MM.1S (cell line): ENCODE measurements at places on chromosomes 1 and 21.

DNA sequence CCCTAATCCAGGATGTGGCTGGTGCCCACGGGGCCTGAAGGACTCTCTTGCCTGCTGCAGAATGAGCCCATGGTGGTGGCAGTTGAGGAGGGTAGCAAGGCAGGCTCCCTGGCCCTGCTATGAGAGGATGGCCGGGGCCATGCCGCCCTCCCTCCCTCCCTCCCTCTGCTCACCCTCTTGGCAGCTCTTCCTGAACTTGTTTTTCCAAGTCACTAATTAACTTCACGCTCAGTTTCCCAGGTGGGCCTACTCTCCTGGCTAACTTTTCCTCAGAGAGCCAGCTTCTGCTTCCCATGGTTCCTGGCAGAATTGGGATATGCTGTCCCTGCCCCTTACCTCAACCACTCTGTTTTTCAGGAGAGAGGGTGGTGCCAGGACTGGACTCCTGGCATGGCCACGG, 10.2 kb downstream of the KCNC4 start:
- DNase-seq = no peak

- DNase-seq = no peak
Observed at GRCh38 chr1:207140536-207140935, 36.5 kb downstream of the C4BPA start.

- DNase-seq = no peak
Observed at GRCh38 chr1:3807769-3808168, 11.5 kb upstream of the LRRC47 start.

DNA sequence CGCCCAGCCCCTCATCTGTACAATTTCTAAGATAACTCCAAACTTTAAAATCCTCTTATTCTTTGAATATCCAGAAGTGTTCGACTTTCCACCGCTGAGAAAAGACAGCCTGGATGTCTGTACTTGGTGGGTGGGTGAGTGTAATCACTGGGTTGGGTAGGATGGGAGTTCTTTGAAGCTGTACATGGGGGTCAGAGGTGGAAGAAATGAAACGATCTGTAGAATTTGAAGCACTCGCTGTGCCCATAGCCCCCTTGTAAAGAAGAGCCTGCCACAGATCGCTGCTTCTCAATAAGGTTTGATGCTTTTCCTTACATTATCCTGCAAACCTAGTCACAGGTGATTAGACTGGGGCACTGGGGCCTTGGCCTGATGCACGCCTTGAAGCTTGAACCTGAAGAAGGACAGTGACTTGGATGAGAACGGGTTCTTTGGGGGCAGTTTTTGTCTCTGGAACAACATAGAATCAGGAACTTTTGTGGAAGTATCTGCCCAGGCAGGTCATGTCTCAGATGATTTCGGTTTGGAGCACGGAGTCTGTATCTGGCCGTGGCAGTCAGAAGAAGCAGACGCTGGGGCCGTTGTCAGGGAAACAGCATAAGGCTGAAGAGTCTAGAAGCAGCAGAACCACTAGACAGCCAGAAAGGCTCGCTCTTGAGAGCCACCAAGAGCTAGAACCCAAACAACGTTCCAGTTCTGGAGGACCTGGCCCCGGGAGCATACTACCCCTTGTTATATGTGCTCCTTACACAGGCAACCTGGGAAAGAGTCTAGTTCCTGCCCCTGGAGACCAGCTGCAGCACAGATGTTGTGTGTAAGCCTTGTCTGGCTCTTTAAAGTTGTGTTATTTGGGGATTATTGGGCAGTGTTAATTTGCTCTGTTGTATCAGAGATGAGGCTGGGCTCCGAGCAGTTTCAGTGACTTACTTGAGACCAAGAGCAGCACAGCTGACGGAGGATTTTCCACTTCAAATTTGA, 45.1 kb upstream of the SCCPDH start:
- DNase-seq = no peak

- no peak for DNase-seq
Observed at GRCh38 chr1:160063176-160063575, 6.8 kb downstream of the KCNJ10 start.

GRCh38 chr1:243587823-243588560, 262.1 kb downstream of the AKT3 start:
- peak; percentile 12 for DNase-seq

DNA sequence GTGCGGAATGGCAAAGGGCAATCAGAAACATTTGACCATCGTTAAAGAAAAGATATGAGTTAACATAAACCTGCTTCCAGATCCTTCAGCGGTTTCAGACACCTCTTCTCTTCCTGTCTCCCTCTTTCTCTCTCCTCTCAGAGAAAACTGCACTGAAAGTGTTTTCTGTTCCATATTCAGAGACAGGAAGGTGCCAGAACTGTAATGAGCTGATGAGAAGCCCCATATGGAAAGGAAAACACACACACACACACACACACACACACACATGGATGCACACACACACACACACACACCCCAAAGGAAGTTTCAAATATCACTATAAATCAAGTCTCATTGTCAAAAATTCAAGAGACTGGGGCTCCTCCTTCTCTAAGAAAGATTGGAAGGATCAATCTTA, 515.5 kb downstream of the NUF2 start:
- DNase-seq = no peak

GRCh38 chr1:222772996-222773379, 36.0 kb downstream of the FAM177B start:
- peak; percentile 62 for DNase-seq

DNA sequence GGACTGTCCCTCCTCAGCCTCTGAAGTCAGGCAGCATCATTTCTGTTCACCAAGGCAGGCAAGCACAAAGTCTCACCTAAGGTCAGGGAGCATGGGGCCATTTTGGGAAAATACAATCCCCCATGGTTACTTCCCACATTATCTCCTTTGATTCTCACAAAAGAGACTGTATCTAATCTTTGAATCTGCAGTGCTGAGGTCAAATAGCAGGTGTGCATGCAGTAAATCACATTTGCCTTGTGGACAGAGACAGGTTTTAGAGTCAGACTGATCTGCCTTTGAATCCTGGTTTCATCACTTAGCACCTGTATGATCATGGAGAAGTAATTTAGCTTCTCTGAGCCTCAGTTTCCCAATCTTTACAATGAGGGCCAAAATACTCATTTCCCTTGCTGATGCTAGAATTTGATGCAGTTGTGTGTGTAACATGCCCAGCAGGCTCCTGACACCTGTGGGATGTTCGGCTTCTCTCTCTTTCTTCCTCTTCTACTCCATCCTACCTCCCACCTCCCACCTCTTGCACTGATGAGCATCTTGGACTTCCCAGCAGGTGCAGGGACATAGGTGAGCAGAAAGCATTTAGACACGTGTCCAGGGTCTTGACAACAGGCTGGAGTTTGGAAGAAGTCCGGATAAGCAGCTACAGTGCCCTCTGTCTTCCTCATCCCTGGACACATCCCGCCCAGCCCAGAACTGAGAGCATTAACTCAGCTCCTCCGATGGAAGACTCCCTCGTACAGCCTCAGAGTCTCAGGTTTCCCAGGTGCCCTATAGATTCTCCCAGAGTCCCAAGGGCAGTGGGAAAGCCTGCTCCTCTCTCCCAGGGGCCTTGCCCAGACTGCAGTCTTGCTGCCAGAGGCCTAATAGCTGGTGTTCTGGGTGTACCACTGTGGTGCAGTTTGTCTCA, 18.9 kb downstream of the NENF start:
- DNase-seq = no peak

- no peak for DNase-seq
Observed at GRCh38 chr1:115251856-115252255, 86.2 kb downstream of the NGF start.

DNA sequence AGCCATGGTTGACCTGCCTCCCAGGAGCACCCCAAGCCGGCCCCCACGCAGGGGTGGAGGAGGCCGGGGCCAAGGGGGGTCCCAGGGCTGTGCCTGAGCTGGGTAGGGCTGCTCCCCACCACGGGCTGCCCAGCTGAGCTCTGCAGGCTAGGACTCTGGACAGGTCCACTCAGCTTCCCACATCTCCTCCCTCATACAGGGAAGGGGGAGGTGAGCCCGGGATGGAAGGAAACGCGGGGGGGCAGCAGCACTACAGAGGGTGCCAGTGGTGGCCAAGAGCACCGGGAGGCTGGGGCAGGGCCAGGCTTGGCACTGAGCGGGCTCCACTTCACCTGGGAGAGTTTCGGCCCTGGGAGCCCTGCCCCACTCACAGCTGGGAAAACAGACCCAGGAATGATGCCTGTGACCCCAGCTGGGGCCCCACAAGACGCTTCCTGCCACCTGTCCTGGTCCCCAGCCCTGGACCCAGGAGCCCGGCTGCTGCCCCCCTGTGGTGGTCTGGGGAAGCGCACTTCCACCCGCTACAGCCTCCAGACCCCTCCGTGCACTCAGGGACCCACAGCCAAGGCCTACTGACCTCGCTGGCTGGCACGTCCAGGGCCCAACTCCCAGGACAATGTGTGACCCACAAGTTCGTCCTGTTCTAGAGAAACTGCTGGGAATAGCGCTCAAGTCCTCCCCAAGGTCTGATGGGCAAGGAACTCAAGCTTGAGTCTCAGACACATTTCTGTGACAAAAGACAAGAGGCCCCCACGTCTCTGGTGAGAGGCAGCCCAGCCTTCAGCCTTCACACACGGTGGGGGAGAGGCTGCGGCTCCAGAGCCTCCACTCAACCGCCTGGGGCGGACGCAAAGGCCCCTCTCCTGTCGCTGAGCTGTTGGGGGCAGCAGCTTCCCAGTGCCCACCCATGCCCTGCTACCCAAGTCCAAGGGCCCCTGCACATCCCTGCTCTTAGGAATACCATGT, 3.0 kb downstream of the AURKAIP1 start:
- DNase-seq = peak; percentile 47

GRCh38 chr1:197994907-197995407, 77.8 kb downstream of the LHX9 start:
- DNase-seq = no peak

DNA sequence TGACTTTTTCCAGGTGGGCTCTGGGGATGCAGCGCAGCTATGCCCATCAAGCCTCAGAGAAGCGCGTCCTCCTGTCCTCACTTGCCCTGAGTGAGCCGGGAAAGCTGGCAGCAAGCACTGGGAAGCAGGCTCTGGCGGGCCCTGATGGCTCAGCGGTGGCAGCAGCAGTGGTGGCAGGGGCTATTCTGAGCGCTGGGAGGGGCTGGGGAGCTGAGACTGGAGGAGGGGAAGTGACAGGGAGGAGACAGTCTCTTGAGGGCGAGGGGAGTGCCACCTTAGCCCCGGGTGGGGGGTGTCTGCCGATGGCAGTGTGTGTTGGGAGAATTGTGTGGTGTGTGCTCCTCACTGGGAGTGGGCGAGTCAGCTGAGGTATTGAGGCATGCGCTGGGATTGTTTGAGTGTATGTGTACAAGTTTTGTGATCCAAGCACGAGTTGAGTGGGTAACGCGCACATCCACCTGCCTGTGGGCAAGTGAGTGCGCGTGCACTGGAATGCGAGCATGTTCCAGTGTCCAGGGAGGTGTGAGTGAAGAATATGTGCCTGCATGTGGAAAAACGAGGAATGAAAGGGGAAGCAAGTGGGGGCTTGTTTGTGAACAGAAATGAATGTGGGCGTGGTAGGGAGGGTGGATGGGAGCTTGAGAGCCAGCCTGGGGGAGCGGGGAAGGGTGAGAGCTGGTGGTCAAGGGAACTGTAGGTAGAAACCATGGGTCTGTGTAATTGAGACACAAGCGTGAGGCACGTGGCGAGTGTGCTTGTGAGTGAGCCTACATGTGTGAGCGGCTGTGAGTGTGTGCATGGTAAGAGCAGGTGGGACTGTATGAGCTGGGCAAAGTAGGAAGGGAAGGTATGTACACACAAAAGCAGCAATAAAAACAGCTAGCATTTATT, 2.9 kb upstream of the FOXO6 start:
- DNase-seq = no peak

GRCh38 chr1:179598631-179599030, 7.0 kb downstream of the TDRD5 start:
- DNase-seq = no peak

GRCh38 chr1:203440771-203441170, 34.8 kb upstream of the PRELP start:
- peak; percentile 21 for DNase-seq

- no peak for DNase-seq
Observed at GRCh38 chr1:171084091-171084490, 6.6 kb upstream of the FMO3 start.

DNA sequence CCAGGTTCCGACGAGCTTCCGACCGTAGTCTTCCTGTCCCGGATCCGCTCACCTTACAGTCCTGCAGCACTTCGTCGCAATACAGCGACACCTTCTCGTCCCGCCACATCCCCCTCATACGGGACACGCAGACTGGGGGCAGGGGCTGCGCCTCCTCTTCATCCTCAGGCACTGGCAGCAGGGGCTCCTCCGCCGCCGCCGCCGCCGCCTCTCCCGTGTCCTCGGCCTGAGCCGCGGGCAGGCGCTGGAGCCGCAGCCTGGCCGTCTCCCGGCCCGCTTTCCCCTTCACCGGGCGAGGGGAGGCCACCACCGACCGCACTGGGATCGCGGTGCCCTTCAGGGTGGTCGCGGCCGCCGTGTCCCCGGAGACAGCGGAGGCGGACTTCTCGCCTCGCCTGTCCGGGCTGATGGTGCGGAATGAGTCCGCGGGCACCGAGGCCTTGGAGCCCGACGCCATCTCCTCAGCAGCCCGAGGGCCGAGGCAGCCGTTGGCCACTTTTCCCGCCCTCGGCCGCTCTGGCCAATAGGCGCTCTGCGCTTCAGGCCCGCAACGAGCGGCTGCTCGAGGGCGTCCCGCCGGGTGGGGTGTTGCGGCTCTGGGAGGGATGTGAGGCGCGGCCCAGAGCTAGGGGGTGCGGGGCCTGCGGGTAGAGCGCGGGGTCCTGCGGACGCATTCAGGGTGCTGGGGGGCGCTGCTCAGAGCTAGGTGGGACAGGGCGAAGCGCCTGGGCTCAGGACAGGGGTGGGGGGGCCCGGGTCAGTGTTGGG, at the start of gene SHCBP1L:
Gene SHCBP1L (minus strand): TSS at position 490 of the 768 bp plus-strand sequence. CDS start 33 bp downstream, at position 457.
- DNase-seq = no peak

DNA sequence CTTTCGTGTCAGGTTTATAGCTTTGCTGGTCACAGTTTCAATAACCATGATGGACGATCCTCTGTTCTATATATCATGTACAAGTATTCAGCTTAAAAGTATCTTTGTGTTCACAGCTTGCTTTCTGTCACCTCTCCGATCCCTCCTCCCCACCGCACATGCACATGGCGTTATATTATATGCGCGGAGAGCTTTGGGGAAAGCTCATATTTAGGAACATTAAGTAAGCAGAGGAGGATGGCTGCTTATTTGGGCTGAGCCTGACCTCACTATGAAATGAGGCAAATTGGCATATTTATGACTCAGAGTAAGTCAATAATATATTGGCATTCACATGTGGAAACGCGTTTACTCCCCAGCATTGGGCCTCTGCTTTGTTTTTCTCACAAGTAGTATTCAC, 360.5 kb downstream of the HLX start:
- DNase-seq = no peak

GRCh38 chr21:43194303-43195120, 25.7 kb downstream of the CRYAA start:
- DNase-seq = no peak
